Stimulated activated CD8-positive, alpha-beta memory T cell treated with anti-CD3 and anti-CD28 coated beads, Interleukin-7, amount 100 ng/mL, for 4 hours (primary cell): ENCODE measurements at places on chromosomes 16 and 17.
A peak's percentile ranks its signal among the peaks of the same experiment; 100 is the strongest.

DNA sequence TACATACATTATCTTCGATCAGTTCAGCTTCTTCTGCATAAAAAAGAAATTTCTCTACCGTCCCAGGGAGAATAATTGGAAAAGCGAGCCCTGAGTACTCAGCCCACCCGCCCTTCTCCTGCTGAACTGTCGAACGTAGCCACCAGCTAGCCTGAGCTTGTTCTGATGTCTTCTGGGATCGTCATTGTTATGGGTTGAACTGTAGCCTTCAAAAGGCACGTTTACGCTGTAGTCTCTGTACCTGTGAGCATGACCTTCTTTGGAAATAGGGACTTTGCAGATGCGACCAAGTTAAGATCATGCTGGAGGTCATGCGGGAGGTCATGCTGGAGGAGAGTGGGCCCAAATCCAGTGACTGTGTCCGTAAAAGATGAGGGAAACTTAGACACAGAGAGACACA is 86.2 kb downstream of the CMIP start:
- DNase-seq: no peak

DNA sequence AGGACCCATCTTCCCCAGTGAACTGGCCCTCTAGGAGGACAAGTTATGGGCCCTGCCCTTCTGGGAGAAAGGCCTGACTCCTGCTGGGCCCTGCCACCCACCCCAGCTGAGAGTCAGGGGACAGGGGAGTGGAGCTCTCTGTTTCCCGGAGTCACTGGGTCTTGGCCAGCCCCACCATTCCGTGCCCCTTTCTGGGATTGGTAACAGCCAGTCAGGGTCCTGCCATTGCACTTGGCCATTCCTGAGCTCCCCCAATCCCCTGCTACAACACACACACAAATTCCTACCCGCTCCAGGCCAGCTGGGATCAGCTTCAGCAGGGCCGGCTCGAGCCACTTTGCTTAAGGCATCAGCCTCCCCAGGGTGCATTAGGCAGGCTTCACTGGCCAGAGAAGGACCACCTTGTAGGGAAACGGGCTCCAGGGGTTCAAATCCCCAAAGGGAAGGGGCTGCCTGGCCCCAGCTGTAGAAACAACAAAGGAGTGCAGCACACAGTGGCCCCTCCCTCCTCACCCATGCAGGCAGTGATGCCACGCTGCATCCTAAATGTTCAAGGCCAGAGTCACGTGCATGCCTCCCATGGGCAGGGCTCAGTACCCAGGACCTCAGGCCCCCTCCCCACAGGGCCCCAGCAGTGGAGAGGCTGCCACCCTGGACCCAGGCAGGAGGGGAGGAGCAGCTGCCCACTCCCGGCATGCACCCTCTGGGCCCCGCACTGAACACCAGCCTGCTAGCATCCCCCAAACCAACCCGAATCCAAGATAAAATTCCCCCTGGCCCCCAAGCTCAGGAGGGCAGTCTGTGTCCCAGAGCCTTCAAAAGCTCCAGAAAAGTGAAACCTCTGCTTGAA is 37.7 kb downstream of the C16orf78 start:
- no peak for DNase-seq

DNA sequence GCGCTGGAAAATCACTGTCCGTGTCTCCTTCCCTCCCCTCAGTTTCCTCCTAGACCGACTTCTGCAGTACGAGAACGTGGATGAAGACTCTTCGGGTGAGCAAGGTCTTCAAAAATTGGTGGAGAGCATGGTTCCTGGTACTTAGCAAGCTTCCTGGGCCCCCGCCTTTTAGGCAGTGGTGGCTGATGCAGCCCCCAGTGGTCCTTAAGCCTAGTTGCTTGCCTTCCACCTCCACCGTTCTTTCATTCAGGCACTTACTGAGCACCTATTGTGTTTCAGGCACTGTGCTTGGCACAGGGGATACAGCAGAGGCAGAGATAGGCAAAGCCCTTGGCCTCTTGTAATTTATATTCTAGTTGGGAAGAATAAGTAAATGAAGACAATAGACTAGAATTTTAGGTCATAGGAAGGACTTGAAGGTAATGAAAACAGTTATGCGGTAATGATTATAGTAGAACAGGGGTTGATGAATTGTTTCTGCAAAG is 767 bp downstream of the INO80E start:
- DNase-seq: no peak

DNA sequence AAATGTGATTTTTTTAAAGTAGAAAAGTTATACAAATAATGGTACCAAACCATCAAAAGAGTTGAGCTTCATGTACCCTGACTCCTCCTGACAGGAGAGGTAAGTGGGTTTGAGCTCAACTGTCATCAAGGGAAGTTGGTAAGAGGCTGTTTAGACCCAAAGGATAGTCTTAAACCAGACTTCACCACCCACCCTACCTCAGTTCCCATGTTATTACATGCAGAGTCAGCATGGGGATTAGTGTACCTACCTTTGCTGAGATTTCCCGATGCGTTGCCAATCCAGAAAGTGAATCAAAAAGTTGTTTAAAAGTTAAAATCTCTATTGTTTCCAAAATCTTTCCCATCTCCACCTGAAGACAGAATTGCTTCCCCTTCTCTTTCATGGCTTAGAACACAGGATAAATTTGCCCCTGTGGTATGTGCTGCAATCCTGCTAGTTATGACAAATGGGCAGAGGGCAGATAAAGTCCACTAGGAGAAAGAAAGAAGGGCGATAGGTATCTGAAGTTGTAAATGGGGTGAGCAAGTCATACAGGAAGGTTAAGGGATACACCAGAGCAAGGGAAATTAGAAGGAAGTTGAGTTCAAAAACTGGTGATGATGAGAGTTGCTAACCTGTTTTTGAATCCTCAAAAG is 72.8 kb downstream of the NEUROD2 start:
- no peak for DNase-seq

DNA sequence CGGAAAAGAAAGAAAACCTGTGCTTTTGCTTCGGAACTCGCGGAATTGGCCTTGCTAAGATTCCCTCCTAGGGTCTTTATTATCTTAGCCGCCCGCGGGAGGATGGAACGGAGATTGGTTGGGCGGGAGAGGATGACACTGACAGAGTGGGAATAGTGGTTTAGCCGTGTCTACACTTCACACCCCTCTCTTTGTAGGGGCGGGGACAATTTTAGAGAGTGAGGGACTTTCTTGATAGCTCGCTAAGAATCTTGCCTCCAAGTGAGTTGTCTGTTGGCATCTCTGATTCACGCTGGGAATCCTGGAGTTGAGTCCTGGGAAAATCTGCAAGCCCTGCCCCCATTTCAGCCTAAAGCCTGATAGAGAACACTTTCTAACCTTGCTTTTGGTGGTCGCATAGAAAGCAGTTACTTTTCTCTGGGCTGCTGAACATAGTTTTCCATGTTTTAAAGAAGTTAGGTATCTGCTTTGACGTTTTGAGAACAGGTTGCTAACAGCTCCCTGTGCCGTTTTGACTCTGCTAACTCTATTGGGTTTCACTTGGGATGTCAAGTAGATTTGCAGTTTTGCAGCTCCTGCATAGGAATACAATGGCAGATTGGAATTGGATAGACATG is 697 bp downstream of the NOL11 start:
- DNase-seq: no peak

DNA sequence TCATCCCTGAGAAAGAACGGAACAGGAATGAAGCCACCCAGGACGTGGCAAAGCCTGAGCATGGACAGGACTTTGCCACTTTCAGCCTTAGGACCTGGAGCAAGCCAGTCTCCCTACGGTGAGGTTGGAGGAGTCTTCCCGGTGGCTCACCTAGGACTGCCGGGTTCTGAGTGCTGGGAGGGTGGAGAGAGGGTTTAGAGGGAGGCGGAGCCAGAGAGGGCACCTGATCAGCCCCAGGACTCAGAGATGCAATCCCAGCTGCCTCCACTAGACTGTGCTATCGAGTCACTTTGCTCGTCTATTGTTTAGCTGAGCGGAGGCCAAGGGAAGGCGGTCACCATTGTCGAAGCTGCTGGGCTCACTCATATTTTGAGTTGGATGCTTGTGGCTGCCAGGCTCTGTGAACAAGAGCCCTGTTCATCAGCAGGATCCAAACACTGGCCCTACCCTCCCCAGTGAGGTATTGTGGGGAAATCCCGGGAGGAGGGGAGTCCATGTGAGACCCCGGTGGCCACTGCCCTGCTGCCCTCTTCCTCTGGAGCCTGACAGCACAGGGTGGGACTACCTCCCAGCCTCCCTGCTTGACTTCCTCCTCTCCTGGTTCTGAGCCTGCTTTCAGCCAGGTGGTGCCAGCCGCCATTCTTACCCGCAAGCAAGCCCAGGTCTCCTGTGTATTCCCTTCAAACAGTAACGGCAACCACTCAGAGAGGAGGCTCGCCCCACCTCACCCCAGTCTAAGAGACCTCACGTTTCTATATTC is 7.0 kb downstream of the KRT14 start:
- DNase-seq: peak; percentile 14

- DNase-seq: no peak
Measured at GRCh38 chr17:6269478-6269877, 165.4 kb downstream of the AIPL1 start.

DNA sequence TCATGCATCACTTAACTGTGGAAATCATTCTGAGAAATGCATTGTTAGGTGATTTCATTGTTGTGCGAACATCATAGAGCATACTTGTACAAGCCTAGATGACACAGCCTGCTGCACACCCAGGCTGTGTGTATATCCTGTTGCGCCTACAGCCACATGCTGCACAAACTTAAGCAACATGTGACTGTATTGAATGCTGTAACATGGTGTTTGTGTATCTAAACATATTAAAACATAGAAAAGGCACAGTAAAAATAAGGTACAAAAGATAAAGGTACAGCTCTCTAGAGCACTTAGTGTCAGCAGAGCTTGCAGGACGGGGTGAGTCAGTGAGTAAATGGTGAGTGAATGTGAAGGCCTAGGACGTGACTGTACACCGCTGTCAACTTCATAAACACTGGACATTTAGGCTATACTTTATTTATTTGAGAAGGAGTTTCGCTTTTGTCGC is 11.9 kb downstream of the FOXK2 start:
- no peak for DNase-seq

DNA sequence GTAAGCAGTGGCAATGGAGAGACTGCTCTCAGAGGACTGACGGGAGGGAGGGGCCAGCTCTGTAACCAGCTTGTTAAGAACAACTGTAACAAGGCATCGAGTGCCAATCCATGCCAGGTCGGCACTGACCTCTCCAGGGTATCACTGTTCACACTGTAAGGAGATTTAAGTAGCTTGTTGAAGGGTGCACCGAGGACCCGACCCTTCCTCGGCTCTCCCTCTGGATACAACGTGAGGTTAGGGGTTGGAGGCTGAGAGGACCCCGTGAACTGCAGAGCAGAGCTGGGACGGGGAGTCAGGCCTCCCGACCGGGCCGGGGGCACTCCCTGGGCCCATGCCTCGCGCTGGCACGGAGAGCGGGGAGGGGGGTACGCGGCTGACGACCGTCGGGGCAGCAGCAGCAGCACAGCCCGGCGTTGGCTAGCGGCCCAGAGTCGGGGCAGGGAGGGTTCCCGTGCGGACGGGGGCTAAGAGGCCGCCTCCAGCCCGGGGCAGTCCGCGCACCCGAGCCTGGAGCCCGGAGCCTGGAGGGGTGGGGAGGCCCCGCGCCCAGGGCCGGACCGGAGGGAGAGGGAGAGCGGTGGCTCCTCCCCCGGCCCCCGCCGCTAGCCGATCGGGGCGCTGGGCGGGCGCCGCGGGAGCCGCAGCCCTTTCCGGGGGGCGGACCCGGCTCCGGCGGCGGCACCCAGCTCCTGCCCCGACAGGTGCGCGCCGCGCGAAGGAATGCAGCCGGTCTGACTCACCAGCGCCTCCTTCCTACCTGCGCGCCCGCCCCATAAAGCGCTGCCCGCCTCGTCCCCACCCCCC is at the start of gene ITGB4:
ITGB4 (plus strand) TSS at position 804 of the 807 bp plus-strand sequence. CDS start 3,245 bp downstream, outside the sequence.
- peak; percentile 63 for DNase-seq

GRCh38 chr17:3740611-3741073 is 16.9 kb downstream of the HASPIN start:
- DNase-seq: no peak

DNA sequence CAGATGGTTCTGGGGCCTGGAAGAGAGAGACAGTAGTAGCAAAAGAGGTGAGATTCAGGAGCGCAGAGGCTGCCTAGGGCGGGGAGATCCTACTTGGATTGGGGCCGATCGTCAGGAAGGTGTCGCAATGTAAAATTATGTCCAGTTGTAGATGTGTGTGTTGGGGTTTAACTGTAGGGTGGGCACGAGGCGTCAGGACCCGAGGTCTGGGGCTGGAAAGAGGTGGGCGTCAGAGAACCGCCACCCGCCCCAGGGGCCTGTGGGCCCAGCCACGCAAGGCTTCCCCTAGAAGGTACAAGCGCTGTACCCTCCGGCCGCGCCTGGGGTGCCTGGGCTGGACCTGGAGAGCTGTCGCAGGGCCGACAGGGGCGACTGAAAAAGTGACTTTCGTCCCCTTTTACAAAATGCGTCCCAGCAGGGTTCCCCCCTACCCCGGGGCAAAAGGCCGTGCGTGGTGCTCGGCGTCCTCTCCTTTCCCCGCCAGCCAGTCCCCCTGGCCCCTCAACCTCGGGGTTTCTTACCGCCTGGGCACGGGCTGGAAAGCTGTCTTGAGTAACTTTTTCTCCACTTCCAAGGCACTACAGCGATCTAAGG is 2.8 kb downstream of the IRX3 start:
- no peak for DNase-seq

DNA sequence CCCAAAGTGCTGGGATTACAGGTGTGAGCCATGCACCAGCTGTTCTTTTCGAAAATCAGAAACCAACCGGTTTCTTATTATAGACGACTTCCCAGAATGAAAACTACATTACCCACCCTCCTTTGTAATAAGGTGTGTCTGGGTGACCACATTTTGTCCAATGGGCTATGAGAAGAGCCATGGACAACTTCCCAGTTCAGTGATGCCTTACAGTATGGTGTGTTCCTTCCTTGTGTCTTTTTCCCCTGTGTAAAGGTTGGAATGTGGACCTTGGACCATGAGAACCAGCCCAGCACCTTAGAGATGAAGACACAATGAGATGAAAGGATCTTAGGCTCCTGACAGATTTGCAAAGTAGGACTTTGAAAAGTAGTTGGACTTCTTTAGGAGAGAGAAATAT is 85.0 kb upstream of the ATF7IP2 start:
- no peak for DNase-seq

DNA sequence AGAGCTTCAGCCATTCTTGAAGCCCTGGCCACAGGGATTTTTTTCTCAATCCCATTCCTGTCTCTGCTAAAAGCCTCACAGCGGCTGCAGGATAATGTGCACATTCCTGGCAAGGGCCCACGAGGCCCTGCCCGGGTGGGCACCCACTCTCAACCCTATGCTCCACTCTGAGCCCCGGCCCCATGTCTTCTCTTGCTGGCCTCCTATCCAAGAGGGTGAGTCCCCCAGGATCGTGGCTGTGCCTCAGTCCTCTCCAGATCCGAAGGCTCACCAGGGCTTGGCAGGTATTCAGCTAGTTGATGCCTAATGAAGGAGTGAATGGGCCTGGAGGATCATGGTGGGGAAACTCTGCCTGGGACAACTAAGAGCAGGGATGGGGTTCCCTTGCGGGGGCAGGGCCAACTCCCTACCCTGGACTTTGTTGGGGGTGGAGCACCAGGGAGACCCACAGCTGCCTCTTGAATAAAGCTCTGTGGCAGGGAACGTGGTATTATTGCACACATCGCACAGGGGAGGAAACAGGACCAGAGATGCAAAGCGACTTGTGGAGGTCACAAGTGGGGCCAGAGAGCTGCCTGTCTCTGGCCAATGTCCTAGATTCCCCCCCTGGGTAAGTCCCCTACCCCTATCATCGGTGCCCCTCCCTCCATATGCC is 5.4 kb downstream of the ARHGAP27 start:
- no peak for DNase-seq
